ENCODE measurements at places on chromosomes 16 and 17. TPM values are rescaled to one million over a fixed set of nuclear protein-coding genes. Genes with fewer than 3 reads are reported as not detected.

DNA sequence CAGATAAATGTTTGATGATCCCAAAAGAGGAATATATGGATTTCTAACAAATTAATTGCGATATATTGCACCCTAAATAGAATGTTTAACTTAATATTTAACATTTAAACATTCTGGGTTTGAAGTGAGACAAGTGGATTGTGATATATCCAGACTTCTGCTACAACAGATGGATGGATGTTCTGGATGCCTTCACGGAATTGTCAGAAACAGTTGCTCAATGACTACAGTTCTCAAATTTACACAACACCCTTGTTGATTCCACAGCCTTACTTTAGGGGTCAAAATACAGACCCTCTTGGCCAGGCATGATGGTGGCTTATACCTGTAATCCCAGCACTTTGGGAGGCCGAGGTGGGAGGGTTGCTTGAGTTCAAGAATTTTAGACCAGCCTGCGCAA, 250.8 kb downstream of the RBFOX1 start:
- no peak for DNase-seq

The SOX15 gene
- 1.9 TPM for total RNA-seq

The ZFP3 gene
- total RNA-seq: 7.0 TPM

GRCh38 chr17:55641676-55642081, 81.0 kb downstream of the TMEM100 start:
- DNase-seq: peak; percentile 79

The ABCC12 gene
- total RNA-seq: not detected

- peak; percentile 24 for DNase-seq
Observed at GRCh38 chr16:81410643-81411293, 33.8 kb upstream of the CMIP start.

GRCh38 chr16:11392041-11392581, 46.9 kb downstream of the RMI2 start:
- DNase-seq: no peak

- no peak for DNase-seq
Observed at GRCh38 chr16:79334127-79334526, 266.4 kb downstream of the MAF start.

GRCh38 chr17:17514993-17515933, 19.1 kb upstream of the RASD1 start:
- peak; percentile 59 for DNase-seq

The NR1D1 gene
- total RNA-seq: 0.48 TPM

The RPRML gene
- not detected for total RNA-seq

DNA sequence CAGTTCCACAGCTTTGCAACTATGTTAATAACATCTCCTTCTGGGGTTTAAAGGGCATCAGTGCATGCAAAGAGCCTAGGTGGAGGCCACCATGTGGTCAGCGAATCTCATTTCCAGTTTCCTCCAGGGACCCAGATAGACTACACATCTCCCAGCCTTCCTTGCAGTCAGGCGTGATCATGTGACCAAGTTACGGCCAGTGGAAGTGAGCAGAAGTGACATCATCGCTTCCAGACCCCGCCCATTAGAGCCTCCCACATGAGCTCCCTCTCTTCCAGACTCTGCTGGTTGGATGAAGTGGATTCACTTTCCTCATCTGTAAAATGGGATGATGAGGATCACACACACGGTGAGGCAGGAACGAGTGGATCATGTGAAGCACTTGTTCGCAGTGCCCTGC, 27.4 kb upstream of the KDM8 start:
- DNase-seq: no peak

The ATP2C2 gene
- total RNA-seq: 1.7 TPM

GRCh38 chr17:43755389-43755875, 3.2 kb downstream of the SOST start:
- no peak for DNase-seq

DNA sequence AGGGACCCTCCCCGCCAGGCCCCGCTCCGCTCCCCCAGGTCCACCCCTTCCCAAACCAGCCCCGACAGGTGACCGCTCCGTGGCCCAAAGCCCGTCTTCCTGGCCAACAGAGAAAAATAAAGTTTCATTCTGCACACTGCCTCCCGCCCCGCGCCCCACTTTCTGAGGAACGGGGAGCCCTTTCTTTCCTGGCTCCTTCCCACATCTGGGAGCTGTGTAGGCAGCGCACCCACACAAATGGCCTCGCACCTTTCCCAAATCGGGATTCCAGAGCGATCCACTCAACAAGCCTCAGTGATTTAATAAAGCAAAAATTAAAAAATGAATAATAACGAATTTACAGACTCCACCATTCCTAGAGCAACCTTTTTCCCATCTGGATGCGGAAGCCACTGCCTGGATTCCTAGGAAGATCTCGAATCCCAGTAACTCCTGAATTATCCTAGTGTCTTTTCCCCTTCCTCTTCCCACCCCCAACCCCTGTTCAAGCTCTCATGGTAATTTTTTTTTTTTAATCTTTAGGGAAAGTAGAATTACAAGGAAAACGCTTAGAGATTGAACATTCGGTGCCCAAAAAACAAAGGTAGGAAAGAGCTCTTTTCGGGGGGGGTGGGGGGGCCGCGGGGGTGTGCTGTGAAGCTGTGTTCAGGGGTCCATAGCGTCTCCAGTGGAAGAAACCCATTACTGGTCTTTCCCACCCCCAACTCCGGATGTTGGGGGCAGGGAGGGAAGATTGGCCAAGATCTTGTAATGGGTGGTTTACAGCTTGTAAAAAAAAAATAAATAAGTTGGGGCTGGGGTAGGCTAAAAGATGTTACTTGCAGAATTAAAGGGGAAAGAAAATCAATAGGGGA, 1.6 kb downstream of the IGF2BP1 start:
- peak; percentile 56 for DNase-seq

The RNF222 gene
- not detected for total RNA-seq

DNA sequence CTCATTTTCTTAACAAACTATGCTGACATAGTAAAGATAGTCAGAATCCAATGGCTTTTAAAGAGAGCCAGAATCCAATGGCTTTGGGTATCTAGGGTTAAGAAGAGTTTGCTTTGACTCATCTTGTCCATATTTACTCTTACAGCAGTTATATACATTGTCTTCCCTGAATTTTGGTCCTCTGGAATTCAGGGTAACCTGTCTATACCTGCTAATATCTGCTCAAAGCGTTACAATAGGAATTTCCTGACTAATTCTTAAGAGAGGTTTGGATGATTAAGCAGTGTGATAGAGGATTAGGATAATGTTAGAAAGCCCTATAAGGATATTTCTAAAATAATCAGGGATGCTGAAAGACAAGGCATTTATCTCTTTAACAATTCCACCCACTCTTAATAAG, 2.0 kb upstream of the CDH8 start:
- DNase-seq: no peak

DNA sequence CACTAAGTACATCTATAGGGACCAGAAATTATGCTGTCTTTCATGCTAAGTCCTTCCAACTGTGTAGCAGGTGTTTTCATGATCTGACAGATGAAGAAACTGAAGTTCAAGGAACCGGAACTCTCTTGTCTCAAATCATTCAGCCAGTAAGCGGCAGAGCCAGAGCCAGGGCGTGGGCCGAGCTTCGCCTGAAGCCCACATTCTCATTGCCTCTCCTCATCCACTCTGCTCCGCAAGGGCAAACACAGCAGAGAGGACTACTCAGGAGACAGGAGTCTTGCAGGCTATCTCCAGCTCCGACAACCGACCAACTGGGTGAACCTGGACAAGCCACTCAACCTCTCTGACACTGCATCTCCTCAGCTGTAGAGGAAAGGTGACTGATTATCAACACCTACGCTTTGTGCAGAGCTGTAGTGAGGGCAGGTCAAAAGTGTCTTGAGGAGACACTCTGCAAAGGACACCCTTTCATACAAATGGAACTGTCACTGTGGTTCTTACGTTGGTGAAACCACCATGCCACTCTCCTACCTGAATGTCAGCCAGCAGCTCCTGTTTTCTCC, 72.9 kb downstream of the CYTH1 start:
- DNase-seq: no peak

- no peak for DNase-seq
Observed at GRCh38 chr17:20200016-20200795, 191.0 kb downstream of the SPECC1 start.

DNA sequence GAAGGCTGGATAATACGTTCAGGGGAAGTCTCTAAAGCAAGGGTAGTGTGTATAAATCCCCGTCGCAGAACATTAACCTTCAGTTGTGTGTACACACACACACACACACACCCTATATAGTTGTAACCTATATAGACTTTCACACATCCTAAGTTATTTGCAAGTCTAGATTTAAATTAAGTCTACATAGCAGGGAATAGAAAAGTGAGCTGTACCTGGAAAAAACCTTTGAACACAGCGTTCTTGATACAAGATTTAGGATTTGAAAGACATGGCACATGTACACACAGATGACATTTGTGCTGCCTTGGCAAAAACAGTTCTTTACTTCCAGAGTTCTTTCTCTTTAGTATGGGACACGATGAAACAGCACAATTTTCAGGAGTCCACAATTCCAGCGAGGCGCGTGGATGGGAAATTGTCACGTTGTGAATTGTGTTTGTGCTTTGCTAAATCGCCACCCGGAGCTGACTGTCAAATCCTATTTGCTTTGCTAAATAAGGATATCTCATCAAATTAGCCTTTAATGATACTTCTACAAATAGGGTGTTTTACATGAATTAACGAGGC, 233.9 kb downstream of the MRTFB start:
- no peak for DNase-seq

GRCh38 chr17:63822537-63822936, 4.7 kb upstream of the PSMC5 start:
- DNase-seq: no peak

The ZG16B gene
- total RNA-seq: 7.2 TPM

GRCh38 chr16:74626741-74627416, 20.0 kb upstream of the GLG1 start:
- DNase-seq: no peak

The CA10 gene
- total RNA-seq: 0.24 TPM

DNA sequence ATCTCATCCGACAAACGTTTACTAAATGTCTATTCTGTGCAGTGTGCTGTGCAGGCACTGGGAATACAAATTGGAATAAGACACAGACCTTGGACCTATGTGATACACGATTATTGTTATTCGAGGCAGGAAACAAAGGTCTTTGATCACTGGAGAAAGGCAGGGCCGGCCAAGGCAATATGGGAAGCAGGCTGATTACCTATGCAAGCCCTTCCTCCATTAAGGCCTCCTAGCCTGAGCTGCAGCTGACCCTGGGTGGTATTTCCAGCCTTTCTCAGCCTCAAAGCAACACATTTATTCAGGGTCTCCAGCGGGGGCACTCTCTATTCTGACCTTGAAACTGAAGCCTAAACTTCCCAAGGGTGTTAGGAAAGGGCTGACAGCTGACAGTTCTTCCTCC, 13.4 kb downstream of the ST6GALNAC1 start:
- no peak for DNase-seq

GRCh38 chr17:74565126-74565525, 2.2 kb downstream of the CD300H start:
- DNase-seq: no peak

DNA sequence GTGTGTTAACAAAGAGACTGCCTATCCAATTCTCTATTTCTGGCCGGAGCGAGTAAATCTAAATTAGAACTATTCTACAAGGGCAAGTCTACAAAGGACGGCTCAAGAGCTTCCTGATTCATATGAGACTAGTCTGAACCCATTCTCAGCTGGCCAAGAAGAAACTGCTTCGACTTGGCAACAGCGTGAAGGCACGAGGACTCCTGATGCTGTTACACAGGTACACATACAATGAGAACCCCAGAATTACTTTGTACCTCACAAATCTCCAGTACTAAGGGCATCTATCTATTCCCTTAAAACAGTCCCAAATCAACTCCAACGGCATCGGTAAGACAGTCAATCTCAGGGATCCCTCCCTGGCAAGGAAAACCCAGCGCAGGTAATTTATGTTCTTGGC, 1.5 kb downstream of the CRK start:
- DNase-seq: no peak

DNA sequence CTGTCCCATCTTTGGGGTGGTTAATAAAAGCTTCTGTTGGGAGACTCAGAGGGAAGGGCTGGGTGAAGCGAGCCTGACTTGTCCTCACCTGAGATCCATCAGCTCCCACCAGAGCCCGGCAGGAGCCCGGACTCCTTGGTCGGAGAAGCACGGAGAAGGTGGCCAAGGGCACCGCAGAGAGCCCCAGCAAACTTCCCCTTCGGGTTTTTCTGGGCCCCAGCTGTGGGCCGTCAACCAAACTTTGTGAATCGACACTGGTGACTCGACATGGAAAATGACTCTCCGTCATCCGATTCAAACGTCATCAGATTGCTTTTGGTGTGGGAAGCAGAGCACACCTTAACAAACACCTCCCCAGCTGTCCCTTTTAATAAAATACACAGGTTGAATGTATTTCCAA, 21.4 kb downstream of the ENPP7 start:
- DNase-seq: no peak

The SLC4A1 gene
- 34.4 TPM for total RNA-seq

The FN3K gene
- 3.4 TPM for total RNA-seq

- DNase-seq: no peak
Observed at GRCh38 chr17:32330147-32330546, 11.8 kb downstream of the C17orf75 start.

- peak; percentile 26 for DNase-seq
Observed at GRCh38 chr17:81832608-81833159, 407 bp downstream of the MCRIP1 start.

GRCh38 chr17:17796787-17797061, 40.1 kb downstream of the SREBF1 start:
- no peak for DNase-seq

The INCA1 gene
- 2.9 TPM for total RNA-seq

The HAP1 gene
- total RNA-seq: 0.24 TPM

- no peak for DNase-seq
Observed at GRCh38 chr17:32970281-32970680, 21.4 kb upstream of the SPACA3 start.

The OMG gene
- 9.9 TPM for total RNA-seq

- DNase-seq: no peak
Observed at GRCh38 chr16:67657751-67658518, 2.1 kb downstream of the ACD start.

DNA sequence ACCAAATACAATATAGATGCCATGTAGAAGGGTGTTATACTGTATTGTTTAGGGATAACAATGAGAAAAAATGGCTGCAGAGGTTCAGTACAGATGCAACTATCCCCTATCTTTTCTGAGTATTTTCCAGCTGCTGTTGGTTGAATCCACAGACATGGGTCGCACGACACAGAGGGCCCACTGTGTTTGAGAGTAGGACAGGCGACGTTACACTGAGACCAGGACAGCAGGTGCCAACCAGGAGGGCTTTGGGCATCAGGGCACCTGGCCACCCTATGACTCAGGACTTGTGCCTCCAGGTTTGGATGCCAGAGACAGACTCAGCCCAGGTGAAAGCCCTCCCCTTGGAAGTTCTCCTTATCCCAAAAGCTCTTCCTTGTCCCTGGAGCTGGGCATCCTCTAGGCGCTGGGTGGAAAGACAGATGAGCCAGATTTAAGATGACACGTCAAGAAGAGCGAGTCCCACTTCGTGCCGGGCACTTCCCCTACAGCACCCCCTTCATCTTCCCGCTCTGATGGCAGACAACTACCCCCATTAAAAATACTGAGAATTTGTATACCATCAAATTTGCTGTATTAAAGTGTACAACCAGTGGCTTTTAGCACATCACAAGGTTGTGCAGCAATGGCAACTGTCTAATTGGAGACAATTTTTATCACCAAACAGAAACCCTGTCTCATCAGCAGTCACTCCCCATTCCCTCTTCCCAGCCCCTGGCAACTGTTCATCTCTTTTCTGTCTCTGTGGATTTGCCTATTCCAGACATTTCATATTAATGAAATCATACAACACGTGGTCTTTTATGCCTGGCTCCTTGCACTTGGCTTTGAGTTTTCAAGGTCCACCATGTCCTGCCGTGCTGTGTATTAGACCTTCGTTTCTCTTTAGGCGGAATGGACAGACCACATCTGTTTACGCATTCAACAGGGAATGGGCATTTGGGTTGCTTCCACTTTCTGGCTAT, 30.6 kb downstream of the TNFRSF13B start:
- DNase-seq: peak; percentile 60

The LPO gene
- total RNA-seq: 0.24 TPM

Data from umbilical cord (tissue), 2 donors.